ENCODE measurements at places on chromosomes 12 and 14.

DNA sequence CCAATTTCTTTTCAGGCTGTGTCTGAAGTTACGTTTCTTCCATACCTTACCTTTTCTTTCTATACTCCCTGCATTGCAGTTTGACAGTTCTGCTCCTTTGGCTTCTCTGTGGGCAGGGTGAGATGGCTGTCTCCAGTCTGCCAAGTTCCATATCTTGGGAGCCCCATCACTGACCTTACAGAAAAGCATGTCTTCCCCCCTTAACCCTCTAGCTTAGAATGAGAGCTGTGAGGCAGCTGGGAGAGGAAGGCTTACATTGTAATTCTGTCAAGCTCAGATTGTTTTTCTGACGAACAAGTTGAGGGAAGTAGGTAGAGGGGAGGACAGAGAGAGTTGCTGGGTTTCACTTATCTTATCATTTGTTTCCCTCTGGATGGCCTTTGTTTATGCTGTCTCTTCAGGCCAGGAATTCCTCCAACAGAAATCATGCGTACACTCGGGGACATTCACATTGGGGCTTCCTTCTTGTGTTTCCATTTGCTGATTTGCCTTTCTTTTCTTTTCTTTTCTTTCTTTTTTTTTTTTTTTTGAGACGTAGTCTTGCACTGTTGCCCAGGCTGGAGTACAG is 9.3 kb downstream of the DAAM1 start:
- no peak for DNase-seq

GRCh38 chr12:121535150-121536053 is 45.4 kb downstream of the KDM2B start:
- no peak for DNase-seq

GRCh38 chr12:130988751-130989150 is 35.0 kb downstream of the ADGRD1 start:
- no peak for DNase-seq

GRCh38 chr14:75977582-75977943 is 4.2 kb downstream of the TGFB3 start:
- no peak for DNase-seq

DNA sequence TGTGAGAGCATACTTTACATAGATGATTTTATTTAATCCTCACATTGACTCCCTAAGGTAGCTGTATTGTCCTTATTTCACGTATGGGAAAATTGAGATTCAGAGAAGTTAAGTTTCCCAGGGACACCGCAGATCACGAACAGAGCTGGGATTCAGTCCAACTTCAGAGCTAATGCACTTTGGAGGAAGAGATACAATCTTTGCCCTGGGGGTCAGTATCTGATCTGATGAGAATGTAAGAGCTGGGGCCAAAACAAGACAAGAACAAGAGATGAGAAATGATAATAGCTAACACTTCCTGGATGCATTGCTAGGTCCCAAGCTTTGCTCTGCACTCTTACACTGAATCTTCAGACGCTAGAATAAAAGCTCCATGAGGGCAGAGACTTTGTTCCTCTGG is 6.0 kb upstream of the CSAD start:
- no peak for DNase-seq
